SJCRH30 (cell line): ENCODE measurements at places on chromosomes 12 and 14.

GRCh38 chr12:128069359-128069997 lies 197.5 kb upstream of the TMEM132C start:
- DNase-seq = peak; percentile 9

DNA sequence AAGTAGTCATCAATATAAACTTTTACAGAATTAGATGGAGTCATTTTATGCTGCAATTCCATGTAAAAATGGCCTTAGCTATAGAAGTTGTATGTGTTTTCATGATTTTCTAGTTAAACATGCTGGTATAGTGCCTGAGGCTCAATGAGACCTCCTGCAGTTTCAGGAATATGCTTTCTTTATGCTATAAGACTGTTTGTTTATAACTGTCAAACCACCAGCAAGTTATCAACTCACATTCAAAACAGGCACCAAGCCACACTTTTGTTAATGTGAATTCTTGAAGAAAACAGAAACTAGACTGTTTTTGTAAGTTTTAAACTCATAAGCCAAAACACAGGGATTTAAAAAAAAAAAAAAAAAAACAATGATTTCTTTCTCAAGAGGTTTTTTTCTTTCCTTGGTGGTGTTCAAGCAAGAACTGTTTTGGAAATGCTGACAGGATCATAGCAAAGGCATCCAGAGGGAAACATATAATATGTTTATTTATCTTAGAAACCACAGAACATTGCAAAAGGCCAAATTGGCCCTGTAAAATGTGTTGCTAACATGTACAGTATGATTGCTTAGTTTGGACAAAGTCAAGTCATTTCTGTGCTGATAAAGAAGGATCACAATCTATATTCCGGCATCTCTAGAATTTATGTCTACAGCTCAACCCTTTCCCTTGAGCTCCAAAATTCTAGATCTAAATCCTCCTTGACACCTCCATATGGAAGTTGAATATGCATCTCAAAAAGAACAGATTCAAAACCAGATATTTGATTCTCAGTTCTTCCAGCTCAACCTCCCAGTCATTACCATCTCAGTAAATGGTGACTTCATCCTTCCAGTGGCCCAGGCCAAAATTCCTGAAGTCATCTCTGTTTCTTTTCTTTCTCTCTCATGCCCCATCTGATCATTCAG lies 29.0 kb upstream of the LUM start:
- no peak for DNase-seq

- no peak for DNase-seq
Measured at GRCh38 chr12:77406219-77406905, 341.0 kb upstream of the E2F7 start.

- DNase-seq = no peak
Measured at GRCh38 chr12:55392032-55392795, 8.1 kb upstream of the OR6C65 start.

DNA sequence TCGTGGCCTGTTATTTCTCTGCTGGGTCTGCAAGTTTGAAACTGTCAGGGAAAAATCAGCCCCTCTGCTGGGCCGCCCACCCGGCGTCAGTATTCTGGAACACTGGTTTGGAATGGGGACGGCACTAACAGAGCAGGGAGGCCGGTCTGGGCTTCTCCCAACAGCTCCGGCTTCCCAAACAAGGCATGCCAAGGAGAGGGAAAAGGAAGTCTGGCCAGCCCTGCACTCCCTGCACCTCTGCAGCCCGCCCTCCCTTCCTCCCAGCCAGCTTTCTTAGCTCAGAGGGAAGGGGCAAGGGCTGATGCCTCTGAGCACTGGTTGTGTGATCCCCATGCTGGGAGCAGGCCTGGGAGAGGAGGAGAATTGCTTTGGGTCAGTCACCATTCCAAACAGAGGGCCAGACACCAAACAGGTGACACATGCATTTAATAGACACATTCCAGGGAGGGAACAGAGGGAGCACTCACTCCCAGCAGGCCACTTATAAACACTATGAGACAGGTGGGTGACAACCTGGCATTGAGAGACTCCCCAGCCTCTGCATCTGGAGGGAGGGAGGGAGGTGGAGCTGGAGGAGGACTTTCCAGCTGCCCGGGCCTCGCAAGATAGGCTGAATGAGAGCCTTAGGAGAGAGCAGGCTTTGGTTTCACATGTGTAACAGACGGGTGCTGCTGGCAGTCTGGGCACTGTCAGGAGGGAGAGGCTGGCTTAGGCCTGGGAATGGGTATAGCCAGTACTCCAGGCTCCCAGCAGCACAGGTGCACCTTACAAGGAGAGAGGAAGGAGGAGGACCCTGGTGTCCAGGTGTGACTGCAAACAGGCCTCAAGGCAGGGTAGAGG lies 10.3 kb downstream of the KRT75 start:
- DNase-seq = no peak

GRCh38 chr12:91210144-91210543 lies 27.5 kb upstream of the DCN start:
- no peak for DNase-seq

DNA sequence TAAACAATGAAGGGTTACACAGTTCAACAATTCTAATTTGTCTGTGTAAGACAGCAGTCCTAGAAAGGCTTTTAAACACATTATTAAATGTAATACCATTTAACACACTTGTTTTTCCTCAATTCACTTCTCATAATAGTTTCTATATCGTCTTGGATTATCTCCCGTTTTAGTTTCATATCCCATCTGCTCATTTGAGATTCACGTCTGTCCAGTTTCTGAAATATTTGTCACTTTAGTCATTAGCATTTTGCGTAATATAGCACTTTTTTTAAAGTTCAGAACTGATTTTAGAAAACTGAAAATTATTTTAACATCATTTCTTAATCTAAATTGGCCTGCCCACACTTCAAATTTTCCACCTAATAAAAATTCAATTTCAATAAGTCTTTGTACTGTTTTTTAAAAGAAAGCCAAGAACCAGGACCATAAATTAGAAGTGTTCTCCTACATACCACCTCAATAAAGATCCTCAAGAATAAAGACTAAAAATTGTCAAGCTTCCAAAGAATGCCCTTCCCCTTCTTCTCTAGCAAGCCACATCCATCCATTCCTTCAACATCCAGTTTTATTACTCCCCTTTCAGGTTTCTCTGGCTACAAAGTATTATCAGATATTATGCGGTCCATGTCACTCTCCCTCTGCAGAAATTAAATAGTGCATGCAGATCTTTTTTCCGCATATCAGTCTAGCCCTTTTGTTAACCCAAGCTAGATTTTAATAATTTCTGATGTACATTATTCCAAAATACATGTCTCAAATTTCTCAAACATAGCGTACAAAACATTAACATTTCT lies 11.9 kb downstream of the MED13L start:
- DNase-seq = no peak

DNA sequence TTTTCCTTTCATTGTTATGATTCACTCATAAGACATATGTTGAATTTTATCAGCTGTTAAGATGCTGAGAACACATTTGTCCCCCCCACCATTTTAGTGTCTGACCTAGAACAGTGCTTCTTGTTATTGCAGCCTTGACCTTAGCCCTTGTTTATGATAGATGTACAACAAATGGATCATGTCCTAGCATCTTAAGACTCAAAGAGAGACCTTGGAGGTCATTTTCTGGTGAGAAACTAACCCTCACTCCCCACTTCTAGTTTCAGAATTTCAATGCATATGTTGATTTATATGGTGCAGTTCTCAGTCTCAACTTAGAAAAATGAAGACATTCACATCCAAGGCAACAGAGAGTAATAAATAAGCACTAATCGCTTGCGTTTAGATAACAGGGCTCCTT lies 391.2 kb downstream of the AEBP2 start:
- no peak for DNase-seq

DNA sequence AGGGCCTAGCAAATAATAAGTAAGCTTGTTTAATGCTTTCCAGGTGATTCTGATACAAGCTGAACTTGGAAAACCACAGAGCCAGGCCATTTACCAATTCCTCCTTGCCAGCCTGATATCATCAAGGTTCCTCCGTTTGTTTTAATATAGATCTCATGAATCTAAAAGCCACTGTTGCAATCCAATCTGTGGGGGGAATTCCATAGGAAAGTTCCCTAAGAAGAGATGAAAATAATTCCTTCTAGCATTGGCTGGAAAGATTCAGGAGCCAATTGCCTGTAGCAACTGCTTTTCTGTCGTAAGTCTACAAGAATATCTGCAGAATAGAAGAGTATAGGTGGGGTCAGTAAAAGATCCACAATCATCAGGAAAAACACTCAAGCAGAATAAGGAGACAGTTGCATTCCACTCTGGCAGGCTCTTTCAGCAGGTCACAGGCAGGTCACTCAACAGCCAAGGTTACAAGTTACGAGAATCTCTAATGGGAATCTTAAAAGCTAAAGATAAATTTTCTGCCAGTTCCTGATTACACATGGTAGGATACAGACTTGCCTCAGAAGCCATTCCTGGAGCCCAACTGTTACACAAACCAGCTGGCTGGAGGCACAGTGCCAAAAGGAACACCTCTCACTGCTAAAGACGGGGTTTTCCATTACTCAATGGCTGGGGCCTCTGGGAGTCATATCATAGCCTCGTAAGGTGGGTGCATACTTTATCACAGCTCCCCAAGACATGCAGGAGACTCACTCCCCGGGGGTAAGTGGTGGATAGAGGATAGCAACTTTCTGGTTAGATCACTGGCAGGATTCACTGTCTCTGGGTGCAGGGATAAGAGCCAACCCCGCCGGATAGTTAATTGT lies 43.6 kb downstream of the FGD6 start:
- DNase-seq = no peak

- DNase-seq = no peak
Measured at GRCh38 chr12:55814257-55814656, 3.3 kb downstream of the SARNP start.

- DNase-seq = peak; percentile 42
Measured at GRCh38 chr14:75725481-75725880, 64.4 kb downstream of the TTLL5 start.

DNA sequence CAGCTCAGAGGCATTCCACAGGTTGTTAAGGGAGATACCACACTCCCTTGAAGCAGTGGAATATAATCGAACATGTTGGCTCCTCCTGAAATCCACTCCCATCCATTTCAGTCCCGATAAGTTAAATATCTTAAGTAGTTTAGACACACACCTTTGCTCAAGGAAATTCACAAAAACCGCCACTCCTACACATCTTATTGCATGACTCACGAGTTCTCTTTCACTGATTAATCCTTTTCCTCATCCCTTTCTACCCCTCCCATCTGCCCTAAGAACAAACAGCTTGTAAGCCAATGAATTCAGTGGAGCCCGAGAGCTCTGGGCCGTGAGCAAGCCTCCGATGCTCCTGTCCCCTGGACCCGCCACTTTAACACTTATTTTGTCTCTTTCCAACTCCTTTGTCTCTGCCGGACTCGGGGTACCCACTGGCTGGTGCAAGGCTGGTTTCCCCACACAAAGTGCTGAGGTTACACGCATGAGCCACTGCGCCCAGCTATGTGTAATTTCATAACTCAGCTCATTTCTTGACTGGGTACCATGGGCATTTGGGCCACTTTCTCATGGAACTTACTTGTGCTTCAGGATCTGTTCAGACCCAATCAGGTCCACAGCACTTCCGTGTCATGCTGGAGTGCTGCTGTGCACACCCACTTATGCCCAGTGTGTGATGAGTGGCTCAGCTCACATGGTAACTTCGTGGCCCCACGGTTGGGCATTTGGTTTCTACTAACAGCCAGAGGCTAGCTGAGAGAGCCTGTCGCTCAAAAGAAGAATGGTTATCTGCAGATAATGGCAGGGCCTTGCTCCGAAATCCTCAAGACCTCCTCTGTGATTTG lies 171.8 kb upstream of the ALG10B start:
- no peak for DNase-seq
